ENCODE measurements at places on chromosomes 13 and 19.

- no peak for DNase-seq
Measured at GRCh38 chr19:13053761-13054625, 48.7 kb downstream of the LYL1 start.

DNA sequence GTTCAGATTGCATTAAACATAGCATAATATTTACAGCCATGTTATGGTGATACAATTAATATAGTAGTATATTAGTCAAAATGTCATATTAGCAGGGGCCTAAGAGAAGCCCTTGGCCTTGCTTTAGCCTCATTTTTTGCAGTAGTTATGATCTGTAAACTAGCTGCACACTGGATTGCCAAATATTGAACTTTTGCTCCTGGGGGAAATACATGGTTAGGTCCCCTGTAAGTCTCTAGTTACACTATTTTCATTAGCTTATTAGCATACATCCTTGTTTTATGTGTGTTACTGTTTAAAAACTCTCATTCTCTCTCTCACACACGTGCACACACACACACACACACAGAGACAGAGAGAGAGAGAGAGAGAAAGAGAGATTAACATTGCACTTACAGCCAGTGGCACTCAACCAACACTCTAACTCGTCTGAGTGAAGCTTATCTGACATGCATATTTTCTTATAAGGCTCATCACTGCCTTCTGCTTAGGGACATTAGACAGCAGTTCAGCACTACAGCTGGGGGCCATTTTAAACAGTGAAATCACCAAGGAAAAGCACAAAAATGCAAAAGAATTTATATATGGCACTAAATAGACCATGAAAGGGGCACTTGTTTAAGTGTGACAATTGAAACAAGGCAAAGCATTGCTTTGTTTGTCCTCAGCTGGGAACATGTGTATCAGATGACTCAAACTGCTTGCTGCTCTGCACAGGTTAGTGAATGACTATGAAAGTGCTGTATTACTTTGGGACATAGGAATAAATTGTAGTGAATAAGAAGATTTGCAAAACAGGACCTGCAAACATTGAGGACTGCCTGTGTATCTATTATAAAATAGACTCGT lies 278.7 kb downstream of the GPC6 start:
- DNase-seq, result no peak

DNA sequence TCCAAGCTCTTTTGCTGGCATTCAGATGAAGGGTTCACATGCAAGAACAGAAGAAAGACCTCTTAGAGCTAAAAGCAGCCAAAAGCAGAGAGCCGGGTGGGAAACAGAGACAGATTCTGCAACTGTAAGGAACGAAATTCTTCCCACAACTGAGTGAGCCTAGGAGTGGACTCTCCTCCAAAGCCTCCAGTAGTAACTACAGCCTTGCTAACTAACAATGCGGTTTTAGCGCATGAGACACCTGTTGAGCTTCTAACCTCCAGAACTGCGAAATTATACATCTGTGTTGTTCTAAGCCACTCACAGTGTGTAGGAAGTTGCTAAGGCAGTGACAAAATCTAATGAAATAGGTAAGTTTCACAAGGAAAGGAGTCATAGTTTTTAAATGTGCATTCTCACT lies 98.1 kb upstream of the SLITRK1 start:
- DNase-seq, result no peak

GRCh38 chr19:44590245-44591059 lies 22.9 kb upstream of the IGSF23 start:
- DNase-seq, result no peak

DNA sequence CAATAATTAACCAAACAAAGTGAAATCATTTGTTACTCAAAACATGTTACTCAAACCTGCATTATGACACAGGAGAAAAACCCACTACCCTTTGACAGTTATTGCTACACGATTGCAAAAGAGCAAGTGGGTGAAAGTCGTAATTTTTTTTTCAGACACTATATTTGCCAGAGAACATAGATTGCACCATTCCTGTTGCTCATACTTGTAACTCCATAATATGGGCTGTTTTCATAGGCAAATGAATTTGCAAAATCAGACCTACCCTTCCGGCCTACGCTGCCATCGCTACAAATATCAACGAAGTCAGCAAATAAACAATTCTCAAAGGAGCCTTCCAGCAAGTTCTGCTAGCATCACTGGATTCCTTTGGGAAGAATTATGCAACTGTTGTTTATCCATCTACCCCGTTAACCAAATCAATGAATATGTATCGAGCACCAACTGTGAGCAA lies 396.5 kb downstream of the IRS2 start:
- no peak for DNase-seq

DNA sequence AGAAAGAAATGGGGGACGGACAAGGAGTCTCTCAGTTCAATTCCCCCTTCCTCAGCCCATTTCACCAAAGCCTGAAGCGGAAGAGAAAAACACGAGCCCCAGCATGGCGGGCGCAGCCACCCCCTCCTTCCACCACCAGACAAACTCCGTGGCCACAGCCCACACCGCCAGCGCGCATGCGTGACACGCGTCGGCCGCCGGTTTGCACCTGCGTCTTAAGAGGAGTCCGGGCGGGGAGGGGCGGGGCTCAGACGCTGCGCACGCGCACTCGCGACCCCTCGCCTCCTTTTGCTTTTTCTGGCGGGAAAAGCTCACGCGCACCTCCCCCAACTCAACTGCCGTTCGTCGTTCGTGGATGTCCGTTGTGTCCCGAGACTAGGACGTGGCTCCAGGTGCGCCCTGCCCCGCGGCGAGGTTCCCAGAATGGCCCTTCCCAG lies at the start of gene KASH5:
TSS of gene KASH5 (plus strand) at position 314 of the 437 bp plus-strand sequence. CDS start 2,635 bp downstream, outside the sequence.
- DNase-seq, result no peak
